KBM-7 (cell line): ENCODE measurements at places on chromosomes 3 and 15.

DNA sequence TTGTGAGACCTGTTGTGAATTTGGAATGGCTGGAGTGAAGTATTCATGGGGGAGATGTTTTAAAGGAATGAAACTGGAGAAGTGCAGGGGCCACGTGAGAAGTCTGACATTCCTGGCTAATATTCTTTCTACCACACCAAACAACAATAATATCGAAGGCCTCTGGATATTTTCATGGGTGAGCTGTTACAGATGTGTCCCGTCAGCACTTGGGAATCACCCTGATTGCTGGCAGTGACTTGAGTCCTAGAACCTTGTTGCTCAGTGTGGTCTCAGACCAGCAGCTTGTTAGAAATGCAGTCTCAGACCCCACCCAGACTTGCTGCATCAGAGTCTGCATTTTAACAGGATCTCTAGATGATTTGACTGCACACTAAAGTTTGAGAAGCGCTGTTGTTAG lies 113.8 kb downstream of the ITPR1 start:
- no peak for DNase-seq

DNA sequence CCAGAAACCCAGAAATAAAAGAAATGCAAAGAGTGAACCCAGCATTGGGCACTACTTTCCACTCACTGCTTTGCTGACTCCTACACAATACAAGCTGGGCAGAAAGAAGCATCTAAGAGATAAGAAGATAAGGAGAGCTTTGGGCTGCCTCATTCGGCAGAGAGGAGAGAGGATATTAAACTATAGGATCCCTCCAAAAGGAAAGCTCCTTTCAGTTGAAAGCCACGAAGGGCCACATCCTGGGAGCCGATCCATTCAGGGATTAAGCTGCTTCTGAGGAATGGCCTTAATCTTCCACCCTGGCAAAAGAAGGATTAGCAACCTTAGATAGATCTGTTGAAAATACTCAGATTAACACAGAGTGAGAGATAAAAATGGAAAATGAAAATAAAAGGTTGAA lies 274.9 kb upstream of the PPP2R3A start:
- no peak for DNase-seq

DNA sequence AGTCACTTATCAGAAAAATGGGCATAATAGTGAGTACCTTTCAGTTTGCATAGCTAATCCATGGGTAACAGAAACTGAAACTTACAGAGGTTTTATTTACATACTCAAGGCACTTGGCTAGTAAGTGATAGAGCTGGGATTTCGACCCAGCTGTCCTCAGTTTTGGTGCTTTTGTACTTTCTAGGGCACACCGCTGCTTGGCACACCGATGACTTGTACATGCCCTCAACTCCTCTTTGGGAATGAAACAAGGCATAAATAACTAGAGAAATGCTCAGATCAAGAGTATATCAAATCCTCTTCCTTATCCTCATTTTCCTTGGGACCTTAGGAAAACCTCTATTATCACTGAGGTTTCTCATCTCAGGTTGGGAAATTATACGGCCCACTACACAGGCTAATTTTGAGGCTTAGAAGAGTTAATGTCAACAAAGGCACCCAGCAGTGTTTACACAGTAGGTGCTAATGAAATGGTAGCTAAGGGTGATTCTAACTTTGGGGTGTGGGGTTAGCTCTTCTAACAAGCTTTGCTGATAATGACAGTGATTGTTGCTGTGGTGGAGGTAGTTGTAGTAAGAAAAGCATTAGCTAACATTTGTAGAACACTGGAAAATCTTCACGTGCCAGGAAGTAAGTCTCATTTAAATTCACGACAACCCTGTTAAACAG lies 20.3 kb upstream of the DGKG start:
- DNase-seq: no peak

GRCh38 chr15:52682781-52683180 lies 3.6 kb upstream of the ATOSA start:
- peak; percentile 54 for DNase-seq

- DNase-seq: no peak
Observed at GRCh38 chr3:52782412-52783210, 5.2 kb downstream of the ITIH1 start.

GRCh38 chr3:128447561-128448013 lies 19.1 kb downstream of the DNAJB8 start:
- DNase-seq: no peak

- DNase-seq: no peak
Observed at GRCh38 chr3:24907106-24907505, 412.5 kb upstream of the THRB start.

DNA sequence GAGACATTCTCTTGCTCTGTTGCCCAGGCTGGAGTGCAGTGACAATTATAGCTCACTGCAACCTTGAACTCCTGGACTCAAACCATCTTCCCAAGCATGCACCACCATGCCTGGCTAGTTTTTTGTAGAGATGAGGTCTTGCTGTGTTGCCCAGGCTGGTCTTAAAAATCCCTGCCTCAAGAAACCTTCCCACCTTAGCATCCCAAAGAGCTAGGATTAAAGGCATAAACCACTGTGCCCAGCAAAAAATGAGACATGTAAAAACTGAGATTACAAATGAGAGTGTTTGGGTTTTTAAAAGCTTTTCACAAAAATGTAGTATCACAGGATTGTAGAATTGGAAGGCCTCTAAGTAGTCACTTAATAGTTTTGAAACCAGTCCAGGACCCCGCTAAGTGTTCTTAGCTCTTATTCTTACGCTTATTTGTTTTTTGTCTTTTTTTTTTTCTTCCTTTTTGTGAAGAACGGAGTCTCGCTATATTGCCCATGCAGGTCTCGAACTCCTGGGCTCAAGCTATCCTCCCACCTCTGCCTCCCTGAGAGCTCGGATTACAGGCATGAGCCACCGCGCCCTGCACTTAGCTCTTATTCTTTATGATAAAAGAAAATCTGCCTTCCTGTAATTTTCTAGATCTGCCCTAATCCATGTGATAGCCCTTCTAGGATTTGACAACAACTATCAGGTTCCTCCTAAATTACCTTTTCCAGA lies 31.5 kb downstream of the KLHL18 start:
- DNase-seq: peak; percentile 12

DNA sequence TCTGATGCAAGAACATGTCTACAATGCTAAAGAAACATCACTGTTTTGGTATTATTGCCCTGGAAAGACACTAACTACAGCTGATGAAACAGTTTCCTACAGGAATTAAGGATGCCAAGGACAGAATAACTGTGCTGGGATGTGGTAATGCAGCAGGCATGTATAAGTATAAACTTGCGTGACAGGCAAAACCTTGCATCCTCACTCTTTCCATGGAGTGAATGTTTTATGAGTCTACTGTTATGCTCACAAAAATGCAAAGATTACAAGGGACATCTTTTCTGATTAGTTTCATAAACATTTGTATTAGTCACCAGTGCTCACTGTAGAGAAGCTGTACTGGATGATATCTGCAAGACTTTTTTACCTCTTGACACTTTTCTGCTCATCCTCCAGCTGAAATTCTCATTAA lies 143.6 kb downstream of the NAALADL2 start:
- no peak for DNase-seq

DNA sequence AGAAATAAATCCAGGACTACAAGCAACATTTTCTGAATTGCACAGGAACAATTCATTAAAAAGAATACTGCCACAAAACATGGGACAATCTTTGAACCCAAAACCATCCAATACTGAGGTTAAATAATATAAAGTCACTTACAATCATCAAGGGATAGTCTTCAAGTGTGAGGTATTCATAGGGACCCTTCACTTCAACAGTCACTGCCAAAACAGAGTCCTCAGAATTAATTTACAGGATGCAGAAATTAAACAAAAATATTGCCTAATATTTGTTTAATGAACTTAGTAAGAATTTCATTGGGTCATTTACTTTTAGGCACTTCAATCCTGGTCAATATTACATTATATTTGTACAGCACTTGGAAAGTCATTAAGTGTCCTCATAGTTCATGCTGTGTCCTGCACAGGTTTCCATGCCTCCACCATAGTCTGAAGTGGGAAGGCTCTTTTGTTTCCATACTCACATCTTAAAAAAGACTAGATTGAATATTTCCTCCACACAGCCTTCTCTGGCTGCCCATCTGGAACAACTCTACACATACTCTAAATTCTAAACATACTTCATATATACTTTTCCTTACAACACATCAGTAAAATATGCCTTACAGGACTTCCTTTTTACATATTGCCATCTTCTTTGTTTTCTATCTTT lies 31.6 kb upstream of the VPS39 start:
- DNase-seq: no peak

DNA sequence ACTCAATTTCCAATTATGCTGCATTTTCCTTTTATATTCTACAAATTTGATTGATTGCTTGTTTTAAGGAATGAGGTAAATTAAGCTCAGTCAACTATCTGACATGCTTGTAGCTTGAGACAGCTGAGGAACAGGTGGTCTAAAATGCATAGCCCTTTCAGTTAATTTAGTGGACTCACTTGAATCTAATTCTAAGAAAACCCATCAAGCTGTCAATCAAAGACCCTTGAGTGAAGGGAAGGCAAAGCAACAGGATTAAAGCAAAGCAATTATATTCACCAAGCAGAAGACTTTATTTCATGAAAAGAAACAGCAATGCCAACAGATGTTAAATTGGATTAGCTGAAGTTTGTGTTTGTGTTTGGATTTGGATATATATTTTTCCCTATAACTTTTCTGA lies 228.5 kb downstream of the ARPP21 start:
- DNase-seq: no peak

DNA sequence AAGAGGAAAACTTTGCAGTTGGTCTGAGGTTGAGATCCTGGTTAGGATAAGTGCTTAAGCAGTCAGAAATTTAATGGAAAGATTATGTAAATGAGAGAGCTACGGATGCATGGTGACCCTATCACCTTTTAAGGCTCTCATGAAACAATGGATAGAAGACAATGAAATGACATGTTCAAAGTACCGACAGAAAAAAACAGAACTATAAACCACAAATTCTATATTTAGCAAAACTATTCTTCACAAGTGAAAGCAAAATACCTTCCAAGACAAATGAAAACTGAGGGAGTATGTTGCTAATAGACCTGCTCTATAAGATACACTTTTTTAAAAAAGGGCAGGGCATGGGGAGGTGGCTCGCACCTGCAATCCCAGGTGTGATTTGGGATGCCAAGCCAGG lies 32.2 kb downstream of the DNAAF4 start:
- DNase-seq: peak; percentile 74

DNA sequence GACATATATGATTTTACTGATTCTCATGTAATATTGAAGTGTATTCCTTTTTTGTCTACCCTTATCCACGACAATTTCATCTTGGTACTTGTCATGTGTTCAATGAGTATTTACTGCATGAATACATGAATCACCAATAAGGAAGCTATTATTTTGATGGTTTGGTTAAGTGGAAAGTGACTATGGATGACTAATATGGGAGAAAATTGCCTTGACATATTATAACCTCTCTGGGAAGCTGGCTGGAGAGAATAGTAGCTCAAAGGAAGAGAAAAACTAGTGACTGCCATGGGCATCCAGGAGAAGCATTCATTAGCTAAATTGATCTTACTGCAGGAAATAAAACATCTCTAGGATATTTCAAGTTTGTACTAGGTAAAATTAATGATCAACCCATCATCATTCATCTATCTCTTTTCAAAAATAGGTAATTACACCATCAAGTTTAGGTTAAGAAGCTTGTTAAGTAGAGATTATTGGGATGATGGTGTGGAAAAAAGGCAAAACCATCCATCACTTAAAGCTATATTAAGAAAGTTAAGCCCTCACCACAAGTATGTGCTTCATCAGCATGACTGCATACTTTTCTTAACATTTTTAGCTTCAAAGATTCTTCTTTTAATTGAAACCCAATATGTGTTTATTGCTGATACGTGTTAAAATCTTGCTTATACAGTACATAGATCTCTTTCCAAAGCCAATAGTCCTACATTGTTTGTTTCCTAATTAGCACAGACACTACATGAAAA lies 455.2 kb upstream of the ARPP21 start:
- no peak for DNase-seq

- DNase-seq: no peak
Observed at GRCh38 chr3:89104499-89104898, 2.9 kb upstream of the EPHA3 start.

DNA sequence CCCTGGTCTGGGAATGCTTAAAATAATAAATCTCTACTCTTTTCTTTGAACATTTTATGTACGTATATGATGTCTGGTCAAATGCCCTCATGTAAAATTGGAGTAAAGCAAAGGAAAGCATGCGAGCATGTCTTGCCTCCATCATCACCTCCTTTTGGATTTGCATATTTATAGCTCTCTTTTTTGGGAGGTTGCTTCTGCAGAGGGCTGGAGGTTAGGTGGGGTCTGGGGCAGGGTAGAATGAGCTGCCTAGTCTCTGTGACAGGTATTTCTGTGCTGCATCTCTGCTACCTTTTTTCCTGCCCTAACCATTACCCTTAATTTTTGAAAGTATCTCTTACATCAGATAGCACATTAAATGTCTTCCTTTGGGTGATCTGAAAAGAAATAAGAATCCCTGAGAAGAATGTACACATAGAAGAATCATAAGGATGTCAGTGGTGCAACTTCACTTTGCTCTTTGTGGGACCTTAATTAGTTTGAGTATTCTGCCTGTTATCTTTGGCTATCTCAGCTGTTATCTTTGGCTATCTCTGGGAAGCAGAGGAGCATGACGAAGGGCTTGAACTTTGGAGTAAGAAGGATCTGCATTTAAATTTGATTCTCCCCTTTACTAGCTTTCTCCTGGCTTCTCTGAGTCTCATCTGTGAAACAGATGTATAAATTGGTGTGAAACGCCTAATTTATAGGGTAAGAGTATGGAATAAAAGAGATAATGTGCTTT lies 40.2 kb downstream of the PPM1L start:
- DNase-seq: no peak

DNA sequence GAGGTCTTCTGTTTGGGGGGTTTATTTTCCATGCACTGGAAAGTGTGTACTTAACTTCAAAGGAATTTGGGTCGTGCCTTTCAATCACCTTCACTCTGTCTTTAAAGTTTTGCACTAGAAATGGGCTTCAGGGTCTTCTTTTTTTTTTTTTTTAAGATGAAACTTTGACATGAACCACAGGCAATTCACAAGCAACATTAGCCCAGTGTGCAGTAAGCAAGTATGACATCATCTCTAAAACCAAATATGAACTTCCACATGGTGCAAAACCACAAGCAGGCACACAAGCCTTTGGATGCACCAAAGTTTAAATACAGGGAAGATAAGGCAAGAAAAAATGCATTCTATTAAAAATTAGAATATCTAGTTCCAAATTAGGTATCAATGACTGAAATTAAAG lies 381.9 kb downstream of the ERC2 start:
- DNase-seq: no peak

GRCh38 chr15:69457304-69458280 lies 5.0 kb downstream of the RPLP1 start:
- peak; percentile 70 for DNase-seq

GRCh38 chr3:113258361-113258760 lies 47.0 kb downstream of the BOC start:
- no peak for DNase-seq
